ENCODE measurements at places on chromosomes 4 and X.

DNA sequence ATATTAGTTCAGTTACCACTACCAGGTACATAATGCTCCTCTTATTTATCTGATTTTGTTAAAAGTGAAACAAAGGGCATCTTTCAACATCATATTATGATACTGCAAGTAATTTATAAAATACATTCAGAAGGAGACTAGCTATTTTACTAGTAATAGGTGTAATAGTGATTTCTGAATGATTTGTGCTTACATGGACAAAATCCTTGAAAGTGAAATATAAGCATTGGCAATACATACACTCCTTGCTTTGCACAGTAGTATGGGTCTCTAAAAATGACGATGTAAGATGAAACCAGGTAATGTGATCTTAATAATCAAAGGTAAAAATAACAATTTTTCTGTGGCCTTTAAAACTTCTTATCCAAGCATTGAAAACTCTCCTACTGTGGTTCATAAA is 17.5 kb downstream of the MTHFD2L start:
- no peak for DNase-seq

- DNase-seq, result no peak
These were observed 15.3 kb downstream of the AMBN start for GRCh38 chr4:70607334-70607853.

DNA sequence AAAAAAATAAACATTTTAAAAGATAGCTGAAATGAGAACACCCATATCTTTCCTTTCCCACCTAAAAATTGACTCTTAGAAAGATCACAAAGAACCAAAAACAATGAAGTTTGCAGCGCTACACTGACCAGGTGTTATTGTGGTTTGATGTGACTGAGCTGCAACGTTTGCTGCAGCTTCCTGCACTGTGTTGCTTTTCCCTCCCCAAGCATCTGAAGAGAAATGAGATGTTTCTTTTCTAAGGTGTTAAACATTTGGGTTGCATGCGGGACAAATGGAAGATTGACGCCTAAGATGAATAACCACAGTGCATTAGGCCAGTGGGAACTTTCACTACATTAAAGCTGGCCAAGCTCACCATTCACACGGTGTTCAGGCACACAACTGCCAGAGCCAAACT is 8.9 kb downstream of the LEF1 start:
- no peak for DNase-seq

GRCh38 chr4:56297776-56298175 is 89.5 kb downstream of the AASDH start:
- DNase-seq, result no peak

DNA sequence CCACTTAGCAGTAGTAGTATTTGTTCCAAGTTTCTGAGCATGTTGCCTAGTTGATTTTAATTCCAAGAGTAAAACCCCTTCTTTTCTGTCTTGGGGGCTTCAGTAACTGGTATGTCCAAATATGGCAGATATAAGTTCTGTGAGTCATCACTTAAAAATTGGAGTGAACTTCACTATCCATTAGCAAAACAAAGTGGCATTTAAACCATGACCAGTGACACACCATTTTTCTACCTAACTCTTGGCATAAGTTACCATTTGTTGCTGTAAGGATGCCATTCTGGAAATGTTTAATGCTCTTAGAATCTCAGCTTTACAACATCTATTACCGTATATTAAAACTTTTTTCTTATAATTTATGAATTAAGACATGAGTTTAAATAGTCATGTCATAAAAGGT is 102.0 kb downstream of the CBR4 start:
- no peak for DNase-seq

DNA sequence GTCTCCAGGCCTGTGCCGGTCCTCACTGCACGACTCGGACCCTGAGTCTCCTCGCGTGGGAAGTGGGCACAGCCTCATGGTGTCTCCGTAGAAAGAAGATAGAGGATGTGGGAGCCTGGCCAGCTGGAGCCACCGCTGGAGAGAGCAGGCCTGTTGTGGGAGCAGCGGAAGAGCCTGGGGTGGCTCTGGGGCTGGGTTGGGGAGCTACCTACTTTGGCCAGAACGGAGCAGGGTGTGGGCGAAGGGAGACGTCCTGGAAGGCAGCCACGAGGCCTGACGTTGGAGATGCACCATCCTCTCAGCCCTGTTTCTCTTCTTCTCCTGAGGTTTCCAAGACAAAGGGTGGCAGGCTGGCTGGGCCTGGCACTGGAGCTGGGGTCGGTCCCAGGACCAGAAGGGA is 93.8 kb downstream of the SORCS2 start:
- DNase-seq, result no peak

DNA sequence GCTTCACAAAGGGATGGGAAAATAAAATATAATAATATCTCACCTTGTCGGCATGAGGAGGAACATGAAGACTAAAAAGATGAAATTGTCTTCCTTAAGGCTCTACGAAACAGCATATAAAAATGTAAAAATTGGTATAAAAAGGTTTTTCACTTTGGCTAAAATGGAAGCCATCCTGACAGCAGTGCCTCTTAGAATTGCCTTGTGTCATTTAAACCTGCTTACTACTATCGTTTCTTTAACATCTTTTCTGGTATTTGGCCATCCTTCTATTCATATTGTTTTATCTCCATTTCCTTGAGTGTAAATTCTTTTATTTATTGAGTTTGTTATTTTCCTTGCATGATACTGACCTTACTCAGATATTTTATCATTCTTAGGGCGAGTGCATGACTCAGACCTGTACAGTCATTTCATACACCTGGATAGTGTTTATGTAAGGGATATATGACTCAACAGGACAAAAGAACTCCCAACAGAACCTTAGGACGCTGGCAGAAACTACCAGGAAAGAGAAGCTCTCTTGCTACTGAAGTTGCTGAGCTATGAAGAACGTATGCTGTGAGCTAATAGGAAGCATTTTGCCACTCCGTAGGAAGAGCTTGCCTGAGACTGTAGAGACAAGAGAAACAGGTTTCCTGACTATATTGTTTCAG is 5.8 kb upstream of the CDKN2AIP start:
- no peak for DNase-seq

- DNase-seq, result no peak
These were observed 226.9 kb upstream of the HCCS start for GRCh38 chrX:10884246-10884645.

DNA sequence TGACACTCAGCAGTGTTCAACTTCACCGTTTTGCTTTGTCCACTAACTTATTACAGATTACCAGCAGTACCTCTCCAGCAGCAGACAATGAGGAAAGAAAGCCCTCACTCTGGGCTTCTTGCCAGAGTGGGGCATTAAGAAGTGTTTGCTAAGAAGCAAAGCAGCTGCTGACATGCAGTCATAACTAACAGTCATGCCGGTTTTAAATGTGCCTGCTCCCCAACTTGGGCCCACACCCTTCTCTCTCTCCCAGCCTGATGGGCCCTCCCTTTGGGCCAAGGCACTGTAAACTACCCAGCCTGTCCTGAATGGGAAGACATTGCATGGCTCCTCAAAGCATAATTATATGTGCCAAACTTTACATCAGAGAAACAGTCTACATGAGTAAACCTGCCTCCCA is 54.6 kb upstream of the HHIP start:
- DNase-seq, result no peak

DNA sequence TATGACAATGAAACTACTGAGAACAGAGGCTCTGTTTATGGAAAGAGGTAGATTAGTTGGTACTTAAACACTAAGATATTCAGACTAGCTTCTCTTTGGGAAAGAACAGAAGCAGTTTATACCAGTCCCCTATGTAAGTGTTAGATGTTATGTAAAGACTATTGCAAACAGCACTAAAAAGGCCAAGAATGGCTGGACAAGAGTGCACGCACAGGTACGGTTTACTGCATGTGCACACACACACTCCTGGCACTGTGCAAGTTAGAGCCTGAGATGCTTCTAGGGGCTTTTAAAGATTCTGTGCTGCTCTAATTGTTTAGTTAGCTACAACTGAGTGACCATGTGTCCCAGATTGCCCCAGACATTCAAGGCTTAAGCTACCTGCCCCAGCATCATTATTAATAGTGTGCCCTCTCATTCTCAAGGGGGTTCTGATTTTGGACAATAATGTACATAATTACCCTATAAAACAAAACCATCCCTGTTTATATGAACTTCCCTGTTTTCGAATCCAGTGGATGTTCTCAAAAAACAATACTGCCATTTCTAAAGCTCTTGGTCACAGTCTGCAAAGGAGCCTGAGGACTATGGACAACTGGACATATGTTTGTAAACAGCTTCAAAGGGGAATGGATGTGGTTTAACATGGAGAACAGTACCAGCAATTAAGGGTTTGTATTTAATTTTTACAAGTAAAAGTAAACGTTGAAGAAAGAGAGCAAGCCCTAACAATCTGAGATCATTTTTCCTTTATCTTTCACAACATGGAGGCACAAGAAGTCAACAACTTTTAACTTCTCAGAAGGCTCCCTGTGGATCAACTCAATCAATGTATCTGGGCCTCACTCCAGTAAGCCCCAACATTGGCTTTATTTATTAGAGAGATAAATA is 2.0 kb downstream of the SETD7 start:
- no peak for DNase-seq

- DNase-seq, result no peak
These were observed 71.3 kb upstream of the SPRY1 start for GRCh38 chr4:123325241-123325681.

GRCh38 chrX:135536877-135537276 is 16.4 kb downstream of the INTS6L start:
- no peak for DNase-seq

GRCh38 chrX:133645256-133645655 is 230.0 kb upstream of the GPC4 start:
- no peak for DNase-seq

GRCh38 chr4:133474501-133474900 is 325.4 kb downstream of the PCDH10 start:
- DNase-seq, result no peak

- no peak for DNase-seq
These were observed 1420.1 kb upstream of the TENM3 start for GRCh38 chr4:180823108-180823507.

DNA sequence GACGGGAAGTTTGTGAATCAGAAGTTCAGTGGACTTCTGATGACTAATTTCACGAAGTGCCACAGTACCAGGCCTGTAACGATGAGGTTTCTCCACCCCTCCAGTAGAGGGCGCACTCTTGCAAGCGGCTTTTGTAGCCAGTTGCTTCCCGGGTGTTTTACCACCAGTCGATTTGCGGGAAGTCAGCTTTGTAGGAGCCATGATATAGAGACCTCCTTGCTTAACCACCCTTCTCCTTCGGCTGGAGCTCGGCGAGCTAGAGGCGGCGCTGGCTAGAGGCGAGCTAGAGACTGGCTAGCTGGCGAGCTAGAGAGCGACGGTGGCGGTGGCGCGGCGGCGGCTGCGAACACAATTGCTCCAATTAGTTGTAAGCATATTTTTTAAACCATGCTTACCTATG is 72.0 kb downstream of the IL1RAPL1 start:
- no peak for DNase-seq

GRCh38 chr4:83890816-83891215 is 354.9 kb downstream of the GPAT3 start:
- no peak for DNase-seq

DNA sequence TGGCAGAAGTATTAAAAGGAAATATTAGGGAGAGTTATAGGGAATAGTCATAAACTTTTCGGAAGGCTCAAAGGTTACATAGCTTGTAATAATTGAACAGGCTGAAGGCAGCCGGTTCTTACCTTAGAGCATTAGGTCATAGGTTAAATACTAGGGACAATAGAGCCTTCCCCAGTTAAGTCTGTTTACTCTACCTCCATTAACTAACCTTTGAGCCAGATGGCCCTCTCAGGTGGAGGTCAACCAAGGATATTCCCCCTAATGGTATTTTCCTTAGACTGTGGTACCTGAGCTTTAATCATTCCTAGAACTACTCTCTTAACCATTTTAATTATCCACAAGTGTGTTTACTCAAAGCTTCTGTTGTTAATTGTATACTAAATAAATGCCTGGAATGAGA is 920.9 kb upstream of the PABPC4L start:
- no peak for DNase-seq

DNA sequence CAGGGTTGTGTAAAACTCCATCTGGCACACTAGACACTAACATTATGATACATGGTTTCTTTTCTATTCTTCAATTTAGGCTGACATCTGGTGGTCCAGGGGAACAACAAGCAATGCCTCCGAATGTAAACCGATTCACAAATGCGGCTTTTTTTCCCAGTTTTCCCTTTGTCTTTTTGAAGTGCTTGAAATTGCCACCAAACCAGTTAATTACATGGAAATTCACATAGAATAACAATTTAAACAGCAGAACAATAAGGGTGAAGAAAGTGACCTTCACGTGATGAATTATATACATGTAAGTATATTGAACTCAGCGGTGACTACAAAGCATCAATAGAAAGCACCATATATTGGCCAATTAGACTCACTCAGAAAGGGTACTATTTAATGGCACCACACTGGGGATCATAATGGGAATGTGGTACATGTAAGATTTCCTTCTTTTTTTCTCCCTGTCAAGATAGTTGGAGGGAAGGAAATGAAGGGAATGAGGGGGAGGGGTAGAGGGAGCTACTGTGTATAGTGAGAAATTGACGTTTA is 103.9 kb downstream of the MMRN1 start:
- DNase-seq, result no peak

GRCh38 chrX:140821280-140821679 is 111.7 kb downstream of the LINC00632 start:
- no peak for DNase-seq

Data from substantia nigra (tissue), 51 donors.